Peyer's patch (tissue), 4 donors: ENCODE measurements at places on chromosomes 7 and 10. TPM values are rescaled to one million over a fixed set of nuclear protein-coding genes. Genes with fewer than 3 reads are reported as not detected.
A peak's percentile ranks its signal among the peaks of the same experiment; 100 is the strongest.

Gene SAMD9L
- 13.2 TPM for total RNA-seq

GRCh38 chr10:26430641-26431163 is 7.4 kb upstream of the APBB1IP start:
- peak overlapping the region; percentile 26 for H3K27ac ChIP-seq
- no peak for DNase-seq
- no peak overlapping the region for H3K4me3 ChIP-seq
- no peaks in the 10 kb centered on the region for H3K4me1 ChIP-seq
- H3K36me3 ChIP-seq: no peaks in the 10 kb centered on the region
- no peaks in the 10 kb centered on the region for H3K27me3 ChIP-seq

GRCh38 chr10:85679061-85679460 is 687.5 kb downstream of the GRID1 start:
- no peak for DNase-seq
- no peak overlapping the region for H3K27ac ChIP-seq
- no peak overlapping the region for H3K4me3 ChIP-seq
- no peaks in the 10 kb centered on the region for H3K27me3 ChIP-seq
- no peaks in the 10 kb centered on the region for H3K4me1 ChIP-seq
- no peaks in the 10 kb centered on the region for H3K36me3 ChIP-seq

Gene CHST3
- total RNA-seq: 0.88 TPM

- no peaks in the 10 kb centered on the region for H3K27me3 ChIP-seq
- no peak overlapping the region for H3K4me3 ChIP-seq
- no peaks in the 10 kb centered on the region for H3K36me3 ChIP-seq
Observed at GRCh38 chr7:41921453-41921981, 218.6 kb upstream of the INHBA start.

- no peak for DNase-seq
- H3K27me3 ChIP-seq: no peaks in the 10 kb centered on the region
- H3K4me1 ChIP-seq: no peaks in the 10 kb centered on the region
- no peak overlapping the region for H3K4me3 ChIP-seq
- H3K27ac ChIP-seq: no peak overlapping the region
Observed at GRCh38 chr10:48993627-48994026, 54.0 kb upstream of the LRRC18 start.

- no peak for DNase-seq
- no peaks in the 10 kb centered on the region for H3K27me3 ChIP-seq
- no peaks in the 10 kb centered on the region for H3K4me1 ChIP-seq
- no peaks in the 10 kb centered on the region for H3K36me3 ChIP-seq
- peak overlapping the region; percentile 35 for H3K27ac ChIP-seq
- H3K4me3 ChIP-seq: no peak overlapping the region
Observed at GRCh38 chr10:11045995-11046775, 28.5 kb downstream of the CELF2 start.

GRCh38 chr7:55526770-55527169 is 45.5 kb downstream of the VOPP1 start:
- DNase-seq: peak; percentile 65
- H3K4me1 ChIP-seq: peaks cover 2% of the 10 kb centered on the region
- no peak overlapping the region for H3K4me3 ChIP-seq
- no peaks in the 10 kb centered on the region for H3K27me3 ChIP-seq

GRCh38 chr7:142832417-142832816 is 22.5 kb upstream of the EPHB6 start:
- H3K36me3 ChIP-seq: no peaks in the 10 kb centered on the region
- DNase-seq: no peak
- H3K27me3 ChIP-seq: no peaks in the 10 kb centered on the region
- no peak overlapping the region for H3K27ac ChIP-seq
- H3K4me1 ChIP-seq: no peaks in the 10 kb centered on the region

- no peak for DNase-seq
- H3K36me3 ChIP-seq: no peaks in the 10 kb centered on the region
Observed at GRCh38 chr10:15719049-15719898, 448 bp downstream of the ITGA8 start.

DNA sequence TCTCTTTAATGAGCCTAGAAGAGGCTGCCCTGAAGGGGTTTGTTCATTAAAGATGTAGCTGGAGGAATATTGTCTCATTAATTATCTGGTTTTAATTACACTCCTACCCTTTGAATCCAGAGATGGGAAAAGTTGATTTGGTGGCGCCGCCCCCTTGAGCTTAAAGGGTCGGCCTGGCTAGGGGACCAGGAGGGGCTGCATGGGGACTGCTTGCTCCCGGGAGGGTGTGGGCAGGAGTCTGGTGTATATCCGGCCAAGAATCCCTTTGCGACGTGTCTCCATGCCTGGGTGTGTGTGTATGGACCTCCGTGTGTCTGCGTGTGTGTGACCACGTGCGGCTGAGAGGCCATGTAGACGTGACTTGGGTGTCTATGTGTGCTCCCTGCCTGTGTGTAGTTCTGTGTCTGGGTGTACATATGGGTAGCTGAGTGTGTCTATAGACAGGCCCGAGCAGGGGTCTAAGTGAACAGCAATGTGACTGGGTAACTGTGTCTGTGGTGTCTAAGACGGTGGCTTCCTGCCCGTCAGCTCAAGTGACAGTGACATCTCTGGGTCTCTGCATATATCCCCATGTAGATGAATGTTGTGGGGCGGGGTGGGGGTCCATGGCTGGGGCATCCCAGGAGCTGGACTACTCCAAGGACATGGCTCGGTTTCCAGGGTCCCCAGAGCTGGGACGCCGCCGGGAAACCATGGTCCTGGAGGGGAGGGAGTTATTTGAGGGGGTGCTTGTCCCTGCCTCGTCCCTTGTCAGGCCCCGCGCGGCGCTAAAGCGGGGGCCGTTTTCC is 10.7 kb downstream of the LBX1 start:
- peaks cover 27% of the 10 kb centered on the region for H3K4me1 ChIP-seq
- no peak for DNase-seq
- H3K36me3 ChIP-seq: no peaks in the 10 kb centered on the region
- no peak overlapping the region for H3K4me3 ChIP-seq

- no peak for DNase-seq
- no peaks in the 10 kb centered on the region for H3K36me3 ChIP-seq
- no peak overlapping the region for H3K27ac ChIP-seq
- no peak overlapping the region for H3K4me3 ChIP-seq
Observed at GRCh38 chr7:134831862-134832261, 52.4 kb downstream of the CALD1 start.

DNA sequence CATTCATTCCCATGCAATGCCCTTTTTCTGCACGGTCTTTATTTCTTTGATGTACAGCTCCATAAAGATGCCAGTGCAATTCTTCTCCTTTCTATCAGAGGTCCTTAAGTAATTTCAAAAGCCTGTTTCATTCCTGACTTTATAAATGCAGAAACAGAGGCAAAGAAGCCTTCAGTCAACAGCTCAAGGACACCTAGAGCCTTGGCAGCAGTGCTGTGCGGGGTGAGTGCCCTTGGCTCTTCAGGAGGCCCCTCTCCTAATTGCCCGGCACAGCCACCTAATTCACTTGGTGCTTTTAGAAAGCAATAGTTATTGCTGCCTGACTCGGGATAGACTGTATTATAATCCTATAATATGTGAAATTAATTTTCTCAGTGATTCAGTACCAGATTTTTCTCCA is 169.6 kb upstream of the KLF6 start:
- no peaks in the 10 kb centered on the region for H3K36me3 ChIP-seq
- no peak for DNase-seq
- no peak overlapping the region for H3K4me3 ChIP-seq
- no peaks in the 10 kb centered on the region for H3K27me3 ChIP-seq
- H3K27ac ChIP-seq: no peak overlapping the region

Gene FXYD4
- total RNA-seq: not detected

- no peaks in the 10 kb centered on the region for H3K4me1 ChIP-seq
- DNase-seq: peak; percentile 76
- no peak overlapping the region for H3K27ac ChIP-seq
- H3K27me3 ChIP-seq: no peaks in the 10 kb centered on the region
- no peaks in the 10 kb centered on the region for H3K36me3 ChIP-seq
- H3K4me3 ChIP-seq: no peak overlapping the region
Observed at GRCh38 chr10:59724098-59724938, 14.7 kb upstream of the SLC16A9 start.

Gene RASA4B
- total RNA-seq: 90.8 TPM

DNA sequence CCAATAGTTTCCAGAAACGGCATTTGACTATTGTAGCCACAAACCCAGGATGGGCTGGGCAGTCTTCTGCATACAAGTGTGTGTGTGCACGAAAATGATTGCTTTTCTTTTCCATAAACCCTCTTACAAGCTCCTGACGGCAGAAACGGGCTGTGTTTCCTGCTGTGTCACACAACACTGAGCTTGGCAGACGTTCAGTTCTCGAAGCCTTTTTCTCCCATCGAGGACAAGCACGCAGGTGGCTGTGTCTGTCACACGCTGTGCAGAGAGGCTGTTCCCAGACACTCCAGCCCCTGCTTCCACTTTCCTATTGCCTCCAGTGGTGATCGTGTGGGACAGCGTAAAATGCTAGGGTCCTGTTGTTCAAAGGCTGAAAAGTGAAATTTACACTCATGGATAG is 32.1 kb downstream of the RBAK start:
- no peak overlapping the region for H3K27ac ChIP-seq
- no peaks in the 10 kb centered on the region for H3K4me1 ChIP-seq
- H3K27me3 ChIP-seq: no peaks in the 10 kb centered on the region
- no peaks in the 10 kb centered on the region for H3K36me3 ChIP-seq
- H3K4me3 ChIP-seq: no peak overlapping the region
